Nasal cavity respiratory epithelium epithelial cell of viscerocranial mucosa (primary cell): ENCODE measurements at places on chromosomes 11 and 22. TPM values are rescaled to one million over a fixed set of nuclear protein-coding genes. Genes with fewer than 3 reads are reported as not detected.

C11orf42 gene
- total RNA-seq: not detected in 2 replicates

MS4A3 gene
- not detected in 2 replicates for total RNA-seq

CEND1 gene
- total RNA-seq: not detected in 2 replicates

CHKB gene
- total RNA-seq: 21.1 and 21.9 TPM in 2 replicates

NPAS4 gene
- not detected in 2 replicates for total RNA-seq

BTG4 gene
- total RNA-seq: 0.34 and 0.43 TPM in 2 replicates

PNPLA3 gene
- 2.7 and 3.5 TPM in 2 replicates for total RNA-seq

SCGB1A1 gene
- total RNA-seq: not detected in 2 replicates

RASSF10 gene
- total RNA-seq: 2.1 and 3.3 TPM in 2 replicates

ZP1 gene
- not detected in 2 replicates for total RNA-seq

ZDHHC5 gene
- total RNA-seq: 45.5 and 79.9 TPM in 2 replicates

MOV10L1 gene
- total RNA-seq: under 0.01 and 0.85 TPM in 2 replicates

RBM4 gene
- 152 and 204 TPM in 2 replicates for total RNA-seq

OR51B4 gene
- total RNA-seq: not detected in 2 replicates

CENPM gene
- total RNA-seq: 1.2 and 1.7 TPM in 2 replicates

NNMT gene
- total RNA-seq: 0.34 and 1.9 TPM in 2 replicates

GP1BB gene
- 0.68 and 1.9 TPM in 2 replicates for total RNA-seq

OR52I1 gene
- not detected in 2 replicates for total RNA-seq

PGGHG gene
- 1.7 and 5.5 TPM in 2 replicates for total RNA-seq

CARNS1 gene
- under 0.01 TPM in 1 of 2 replicates, not detected in the other for total RNA-seq

OR6Q1 gene
- total RNA-seq: not detected in 2 replicates

DNAJC24 gene
- 22.2 and 27.0 TPM in 2 replicates for total RNA-seq

GRAP2 gene
- total RNA-seq: not detected in 2 replicates

RHOD gene
- 106 and 199 TPM in 2 replicates for total RNA-seq

KDM4E gene
- not detected in 2 replicates for total RNA-seq

KRTAP5-1 gene
- total RNA-seq: not detected in 2 replicates

OR2AT4 gene
- not detected in 2 replicates for total RNA-seq
